ENCODE measurements at places on chromosomes 12 and 14.
A peak's percentile ranks its signal among the peaks of the same experiment; 100 is the strongest.

GRCh38 chr12:73308079-73308478 is 1035.9 kb downstream of the TRHDE start:
- DNase-seq, result no peak

- no peak for DNase-seq
Measured at GRCh38 chr14:68730348-68730747, 62.5 kb downstream of the ZFP36L1 start.

DNA sequence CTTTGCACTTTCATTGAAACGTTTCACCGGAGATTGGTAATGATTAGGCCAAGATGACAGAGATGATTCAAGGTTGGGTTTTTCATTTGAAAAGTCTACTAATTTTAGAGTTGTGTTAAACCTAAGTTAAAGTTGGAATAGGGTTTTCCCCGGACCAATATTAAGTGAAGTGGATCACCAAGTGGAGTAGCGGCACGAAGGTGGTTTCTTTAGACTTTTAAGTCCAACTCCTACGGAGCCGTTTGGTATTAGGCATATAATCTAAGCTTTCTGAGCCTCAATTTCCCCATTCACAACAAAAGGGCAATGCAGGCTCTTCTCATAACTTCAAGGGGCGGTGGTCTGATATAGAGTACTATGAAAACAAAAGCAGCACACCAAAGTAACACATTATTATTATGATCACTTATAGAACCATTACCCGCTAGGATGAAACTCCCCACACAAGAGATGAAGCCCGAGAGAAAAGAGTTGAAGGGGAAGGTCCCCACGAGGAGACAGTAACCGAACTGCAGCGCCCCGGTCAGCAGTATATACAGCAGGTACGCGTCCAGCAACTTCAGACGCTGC is 413 bp downstream of the DAD1 start:
- DNase-seq, result no peak

- no peak for DNase-seq
Measured at GRCh38 chr14:106562451-106562850, 1036.1 kb downstream of the TMEM121 start.

- DNase-seq, result no peak
Measured at GRCh38 chr12:27732281-27732680, 21.6 kb downstream of the MRPS35 start.

DNA sequence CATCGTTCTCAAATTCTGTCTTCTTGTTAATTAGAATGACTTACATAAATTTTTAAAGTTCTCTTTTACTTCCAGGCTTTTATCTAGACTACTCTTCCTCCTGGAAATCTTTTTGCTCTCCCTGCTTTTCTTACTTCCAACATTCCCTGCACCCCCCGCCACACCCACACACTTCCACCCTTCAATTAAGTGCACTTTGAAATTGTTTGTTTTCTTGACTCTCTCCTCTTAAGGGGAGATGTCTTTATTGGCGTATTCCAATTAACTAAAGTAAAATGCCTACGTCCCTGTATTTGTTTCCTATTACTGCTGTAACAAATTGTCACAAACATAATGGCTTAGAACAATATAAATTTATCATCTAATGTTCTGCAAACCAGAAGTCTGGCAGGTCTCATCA is 125.2 kb upstream of the KRR1 start:
- no peak for DNase-seq

DNA sequence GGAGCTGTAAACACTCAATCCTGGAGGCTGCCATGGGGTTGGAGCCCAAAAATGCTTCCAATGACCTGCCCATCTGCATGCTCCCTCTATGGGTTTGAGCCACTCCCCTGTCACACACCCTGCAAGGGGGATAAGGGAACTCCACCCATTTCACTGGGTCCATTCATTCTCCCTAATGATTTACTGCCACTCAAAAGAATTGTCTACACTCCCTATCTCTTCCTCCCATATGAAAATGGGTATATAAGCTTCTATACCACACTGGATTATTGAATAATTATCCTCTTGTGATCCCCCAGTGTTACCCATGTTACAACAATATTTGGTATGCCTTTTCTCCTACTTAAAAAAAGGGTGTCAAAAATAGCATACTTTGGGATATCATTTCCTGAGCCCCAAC is 260.8 kb upstream of the CCDC196 start:
- DNase-seq, result no peak

- DNase-seq, result no peak
Measured at GRCh38 chr12:113081873-113082272, 25.3 kb downstream of the DTX1 start.

- DNase-seq, result no peak
Measured at GRCh38 chr14:33376510-33376909, 437.8 kb downstream of the NPAS3 start.

GRCh38 chr12:131108177-131108955 is 154.7 kb downstream of the ADGRD1 start:
- DNase-seq, result no peak

GRCh38 chr12:65823513-65824375 is 539 bp upstream of the HMGA2 start:
- no peak for DNase-seq

GRCh38 chr14:20515846-20516245 is 10.5 kb downstream of the RNASE10 start:
- DNase-seq, result no peak

DNA sequence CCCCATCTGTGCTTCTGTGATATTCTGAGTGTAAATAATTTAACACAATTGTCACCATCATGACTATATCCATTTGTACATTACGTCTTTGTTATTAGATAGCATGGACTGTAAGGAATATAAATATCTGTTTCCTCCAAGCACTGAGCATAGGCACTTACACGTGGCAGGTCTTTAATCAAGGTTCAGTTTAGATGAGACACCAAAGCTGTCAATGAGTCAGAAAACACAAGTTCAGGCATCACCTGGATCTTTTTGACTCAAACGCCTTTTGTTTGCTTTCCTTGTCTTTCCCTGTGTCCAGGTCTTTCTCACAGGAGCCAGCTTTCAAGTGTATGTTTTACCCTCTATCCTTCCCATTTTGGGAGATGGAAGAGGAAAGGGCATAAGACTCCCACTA is 163.2 kb upstream of the CCDC198 start:
- no peak for DNase-seq

GRCh38 chr14:24673534-24674203 is 39.7 kb upstream of the GZMB start:
- peak; percentile 63 for DNase-seq

DNA sequence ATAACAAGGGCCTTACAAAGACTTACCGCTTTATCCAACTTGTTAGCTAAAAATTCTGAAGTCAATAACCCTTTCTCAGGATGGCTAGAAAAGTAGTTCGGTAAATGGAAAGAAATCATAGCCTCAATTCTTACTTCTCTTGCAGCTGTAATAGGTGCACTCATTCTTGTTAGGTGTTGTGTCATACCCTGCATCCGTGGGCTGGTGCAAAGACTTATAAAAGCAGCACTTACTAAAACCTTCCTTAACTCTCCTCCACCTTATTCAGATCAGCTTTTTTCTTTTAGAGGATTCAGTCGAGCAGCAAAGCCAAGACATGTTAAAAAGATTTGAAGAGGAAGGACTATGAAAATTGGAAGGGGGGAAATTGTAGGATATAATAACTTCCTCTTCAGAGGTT is 238.2 kb upstream of the DIO3 start:
- DNase-seq, result no peak

- DNase-seq, result no peak
Measured at GRCh38 chr12:54448344-54448743, 25.1 kb downstream of the GTSF1 start.

- no peak for DNase-seq
Measured at GRCh38 chr14:35826952-35827416, 846 bp downstream of the BRMS1L start.

GRCh38 chr12:72828662-72829324 is 556.6 kb downstream of the TRHDE start:
- DNase-seq, result no peak

Data from T-helper 22 cell (primary cell).